ACHN (cell line): ENCODE measurements at places on chromosomes 4 and X.

DNA sequence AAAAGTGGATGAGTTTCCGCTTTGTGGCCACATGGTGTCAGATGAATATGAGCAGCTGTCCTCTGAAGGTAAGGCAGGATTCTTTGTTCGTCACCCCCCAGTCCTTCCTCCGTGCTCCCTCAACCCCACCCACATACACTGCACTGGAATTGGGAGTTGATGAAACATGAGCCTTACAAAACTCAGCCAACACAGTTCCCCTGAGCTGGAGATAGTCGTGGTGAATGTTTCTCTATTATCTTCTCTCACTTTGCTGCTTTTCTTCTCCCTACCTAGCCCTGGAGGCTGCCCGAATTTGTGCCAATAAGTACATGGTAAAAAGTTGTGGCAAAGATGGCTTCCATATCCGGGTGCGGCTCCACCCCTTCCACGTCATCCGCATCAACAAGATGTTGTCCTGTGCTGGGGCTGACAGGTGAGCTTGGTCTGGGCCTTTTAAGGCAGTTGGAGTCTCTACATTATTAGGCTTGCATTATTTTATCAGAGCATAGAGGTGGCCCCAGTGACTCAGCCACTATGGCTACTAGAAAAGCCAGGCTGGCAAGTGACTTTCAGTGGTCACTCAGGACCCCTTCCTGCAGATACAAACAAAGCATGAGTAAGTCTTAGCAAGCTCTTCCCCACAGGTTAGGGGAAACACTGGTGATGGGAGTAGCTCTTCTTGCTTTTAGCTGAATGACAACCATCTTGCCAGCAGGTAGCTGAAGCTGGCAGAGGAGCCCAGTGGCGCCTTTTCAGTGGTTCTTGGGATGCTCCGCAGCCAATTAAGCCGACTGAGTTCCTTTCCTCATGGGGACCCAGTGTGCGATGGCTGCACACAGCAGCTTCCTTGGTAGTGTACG lies 1.6 kb downstream of the RPL10 start:
- no peak for DNase-seq

- peak; percentile 90 for DNase-seq
These were observed 19.5 kb downstream of the RELL1 start for GRCh38 chr4:37666625-37667071.

- DNase-seq: peak; percentile 39
These were observed 22.3 kb upstream of the RASGEF1B start for GRCh38 chr4:81494031-81494431.

DNA sequence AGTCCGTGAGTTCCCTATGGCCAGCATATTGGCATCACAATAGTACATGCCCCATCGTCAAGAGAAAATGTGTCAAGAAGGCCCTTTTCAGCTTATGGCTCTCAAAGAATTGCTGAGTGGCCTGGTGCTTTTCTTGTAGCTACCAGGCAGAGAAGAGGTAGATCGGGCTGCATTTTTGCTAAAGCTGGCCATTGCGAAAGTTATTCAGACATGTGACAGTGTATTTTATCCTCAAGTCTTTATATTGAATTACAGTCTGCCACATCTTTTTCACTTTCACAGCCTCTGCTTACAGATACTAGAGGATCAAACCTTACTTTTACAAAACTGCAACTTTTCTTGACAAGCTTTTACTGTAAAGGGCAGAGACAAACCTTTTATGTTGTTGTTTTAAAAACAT lies 261.5 kb upstream of the IGFBP7 start:
- no peak for DNase-seq

- no peak for DNase-seq
These were observed 27.8 kb upstream of the RNF128 start for GRCh38 chrX:106698693-106699092.
